ENCODE measurements at places on chromosomes 5 and 9.

DNA sequence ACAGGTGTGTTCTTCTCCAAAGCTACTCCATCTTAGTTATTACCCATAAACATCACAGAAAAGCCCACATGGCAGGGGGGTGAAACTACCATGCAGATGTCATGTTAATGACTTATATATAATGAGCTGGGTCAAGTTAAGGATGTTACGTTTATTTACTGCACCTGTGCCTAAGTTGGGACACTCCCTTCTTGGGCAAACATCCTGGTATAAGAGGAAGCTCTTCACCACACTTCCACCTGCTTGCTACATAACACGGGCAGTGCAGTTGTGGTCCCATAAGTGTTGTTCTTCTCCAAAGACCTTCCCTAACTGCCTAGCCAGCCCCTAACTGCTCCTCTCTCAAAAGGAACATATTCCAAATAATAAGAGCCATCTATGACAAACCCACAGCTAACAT, 9.3 kb upstream of the ZCCHC9 start:
- no peak for DNase-seq

DNA sequence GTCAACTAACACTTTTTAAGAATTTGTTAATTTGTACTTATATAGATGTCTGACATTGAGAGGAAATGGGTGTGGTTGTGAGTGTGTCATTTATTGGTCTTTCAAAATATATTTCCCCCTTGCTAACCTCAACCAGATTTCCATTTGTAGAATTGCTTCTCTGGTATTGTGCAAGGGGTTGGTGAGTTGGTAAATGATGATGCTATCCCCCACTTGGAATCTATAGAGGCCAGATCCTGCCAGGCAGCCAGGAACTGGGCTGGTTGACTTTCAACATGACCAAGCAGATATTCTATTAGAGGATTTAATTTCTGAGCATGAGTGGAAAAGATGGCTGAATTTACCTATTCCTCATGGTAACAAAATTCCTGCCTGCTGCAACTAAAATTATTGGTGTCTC, 306.6 kb upstream of the KIF2A start:
- DNase-seq = no peak

DNA sequence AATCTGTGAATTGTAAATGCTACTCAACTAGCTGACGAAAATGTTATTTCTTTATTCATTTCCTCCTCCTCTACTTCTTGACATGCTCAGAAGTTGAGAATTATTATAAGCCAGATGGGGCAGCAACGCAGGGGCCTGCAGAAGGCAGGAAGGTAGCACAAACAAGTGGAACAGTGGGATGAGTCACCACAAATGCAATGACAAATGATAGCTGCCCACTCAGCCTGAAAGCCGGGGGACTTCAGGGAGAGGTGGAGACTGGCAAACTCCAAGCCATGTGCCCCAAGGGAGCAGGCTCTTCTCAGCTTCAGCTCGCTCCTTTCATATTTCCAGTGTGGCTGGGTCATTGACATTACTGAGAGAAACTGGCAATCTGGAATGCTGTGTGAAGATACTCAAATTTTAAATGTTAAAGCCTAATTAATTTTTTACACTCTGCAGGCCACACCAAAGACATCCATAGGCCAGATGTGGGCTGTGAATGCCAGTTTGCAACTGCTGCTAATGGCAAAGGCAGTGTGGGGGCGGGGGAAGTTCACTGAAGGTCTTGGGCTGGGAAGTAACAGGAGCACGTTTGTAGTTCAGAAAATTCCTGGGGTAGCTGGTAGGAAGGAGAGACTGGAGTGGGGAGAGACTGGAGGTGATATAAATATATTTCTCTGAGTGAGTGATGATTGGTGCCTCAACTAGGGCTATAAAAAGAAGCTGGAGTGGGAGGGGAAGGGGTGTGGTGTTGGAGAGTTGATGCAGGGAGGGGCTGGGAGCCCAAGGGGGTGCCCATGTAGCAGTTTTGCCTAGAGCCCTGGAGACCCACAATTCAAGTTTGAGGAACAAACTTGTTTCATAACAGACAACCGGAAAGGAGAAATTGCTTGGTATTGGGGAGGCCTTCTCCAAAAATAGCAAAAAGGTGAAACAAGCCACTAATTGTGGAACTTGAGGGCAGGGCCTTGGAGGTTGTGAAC, 20.8 kb upstream of the ADRB2 start:
- no peak for DNase-seq

GRCh38 chr9:126317513-126317912, 9.1 kb upstream of the MVB12B start:
- DNase-seq = no peak

GRCh38 chr5:130000460-130000859, 96.2 kb downstream of the CHSY3 start:
- DNase-seq = no peak

GRCh38 chr5:164553851-164554250, 1048.4 kb downstream of the MAT2B start:
- no peak for DNase-seq

- DNase-seq = no peak
These were observed 199.5 kb downstream of the CACNA1B start for GRCh38 chr9:138077126-138077525.

- DNase-seq = no peak
These were observed 323.1 kb upstream of the ACTBL2 start for GRCh38 chr5:57805732-57806131.
